H54 (cell line): ENCODE measurements at places on chromosomes 4 and X.

- DNase-seq, result no peak
Observed at GRCh38 chr4:98536631-98537030, 121.8 kb downstream of the TSPAN5 start.

DNA sequence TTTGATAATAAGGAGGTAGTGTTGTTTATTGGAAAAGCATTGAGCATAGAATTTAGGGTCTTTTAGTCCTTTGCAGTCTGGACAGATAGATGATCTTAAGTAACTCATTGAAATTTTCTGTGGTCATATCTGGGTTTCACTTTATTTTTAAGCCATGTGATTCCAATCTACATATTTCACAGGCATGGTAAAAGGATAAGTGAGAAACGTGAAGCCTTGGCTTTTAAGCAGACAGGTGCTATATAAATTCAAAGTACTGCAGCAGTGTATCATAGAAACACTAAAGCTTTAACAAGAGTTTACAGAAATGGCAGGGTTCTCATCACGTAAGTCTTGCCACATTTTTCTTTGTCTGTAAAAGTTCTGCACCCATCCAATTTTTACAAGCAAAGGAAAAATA is 4.9 kb downstream of the PLS3 start:
- no peak for DNase-seq

- DNase-seq, result no peak
Observed at GRCh38 chr4:89357787-89358186, 50.2 kb upstream of the GPRIN3 start.

DNA sequence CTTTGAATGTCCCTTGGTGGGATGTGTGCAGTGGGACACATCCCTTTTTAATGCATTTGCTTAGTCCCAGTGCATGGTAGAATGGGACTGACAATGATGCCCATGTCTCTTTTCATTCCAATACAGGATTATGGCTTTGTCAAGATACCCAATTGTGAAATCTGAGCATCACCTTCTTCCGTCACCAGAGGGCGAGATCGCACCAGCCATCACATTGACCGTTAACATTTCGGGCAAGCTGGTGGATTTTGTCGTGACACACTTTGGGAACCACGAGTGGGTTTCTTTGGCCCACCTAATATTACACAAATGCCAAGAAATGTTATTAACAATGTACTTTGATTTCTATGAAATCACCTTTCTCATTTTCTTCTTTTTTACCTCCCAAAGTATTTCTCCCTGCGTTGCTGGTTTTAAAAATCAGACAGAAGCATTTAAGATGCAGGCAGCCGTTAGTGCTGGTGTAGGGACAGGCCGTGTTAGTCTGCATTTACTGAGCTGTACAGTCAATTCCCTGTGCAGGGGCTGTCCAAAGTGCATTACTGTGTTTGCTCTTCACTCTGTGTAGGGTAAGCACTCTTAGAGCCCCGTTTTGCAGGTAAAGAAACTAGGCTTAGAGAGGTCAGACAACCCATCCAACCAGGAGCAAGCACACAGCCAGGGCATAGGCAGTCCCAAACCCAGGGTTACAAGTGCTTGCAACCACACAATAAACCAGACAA is 46.5 kb downstream of the CWH43 start:
- DNase-seq, result no peak

DNA sequence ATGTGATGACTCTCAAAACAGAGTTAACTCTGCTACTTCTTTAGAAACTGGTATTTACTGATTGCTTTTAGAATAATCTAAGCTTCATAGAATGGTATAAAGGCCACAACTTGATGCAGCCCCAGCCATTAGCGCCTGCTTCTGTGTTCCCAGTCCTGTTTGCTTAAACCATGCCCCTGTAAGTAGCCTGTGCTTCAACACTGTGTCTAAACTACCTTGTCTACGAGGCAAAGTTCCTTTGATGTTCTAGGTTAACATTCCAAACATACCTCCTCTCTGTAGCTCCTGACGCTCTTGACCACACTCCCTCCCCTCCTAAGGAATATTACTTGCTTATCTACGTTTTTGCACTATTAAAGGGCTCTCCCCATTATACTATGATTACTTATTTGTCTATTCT is 352.5 kb upstream of the ADGRL3 start:
- DNase-seq, result no peak

DNA sequence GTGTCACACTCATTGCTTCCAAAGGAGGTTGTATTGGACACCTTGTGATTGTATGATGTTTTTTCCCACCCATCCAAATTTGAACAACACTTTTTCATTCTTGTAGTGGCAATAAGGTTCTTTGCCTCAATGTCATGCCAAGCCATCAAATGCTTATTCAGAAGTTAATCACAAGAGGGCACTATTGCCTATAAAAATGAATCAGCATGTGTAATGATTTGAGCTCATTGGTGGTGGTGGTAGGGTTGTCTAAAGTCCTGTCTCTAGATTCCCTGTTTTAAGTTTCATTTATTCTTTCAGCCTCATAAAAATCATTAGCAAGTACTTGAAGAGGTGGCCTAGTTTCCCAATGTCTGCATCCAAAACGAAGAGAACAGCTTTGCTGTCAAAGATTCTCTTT is 37.0 kb downstream of the IRS4 start:
- DNase-seq, result no peak

DNA sequence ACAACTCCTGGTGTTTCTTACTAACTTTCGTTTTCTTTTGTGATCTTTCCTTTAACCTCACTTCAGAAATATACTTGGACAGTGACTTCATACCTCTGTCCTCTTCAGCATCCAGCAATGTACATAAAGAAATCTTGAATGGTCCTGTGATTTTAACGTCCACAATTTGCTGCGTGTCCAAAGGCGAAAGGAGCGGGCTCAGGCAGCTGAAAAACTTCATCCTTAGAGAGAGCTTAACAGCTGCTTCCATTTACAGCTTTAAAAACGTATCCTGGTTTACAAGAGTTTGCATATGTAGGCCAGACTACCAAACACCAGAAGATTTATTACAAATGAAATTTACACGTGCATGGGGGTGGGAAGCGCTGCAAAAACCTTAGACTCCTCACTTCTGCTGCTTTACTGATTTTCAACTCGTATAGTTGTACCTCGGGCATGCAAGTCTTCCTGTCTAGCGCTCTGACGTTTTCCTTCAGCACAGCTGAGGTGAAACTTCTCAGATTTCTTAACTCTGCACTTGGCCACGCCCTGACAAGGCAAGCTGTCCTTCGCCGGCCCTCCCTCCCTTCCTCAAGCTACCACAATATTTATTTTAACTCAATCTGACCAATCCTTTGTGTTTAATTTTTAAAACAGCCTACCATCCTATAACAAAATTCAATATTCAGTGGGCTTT is 406.4 kb downstream of the FAM47A start:
- no peak for DNase-seq
